ENCODE measurements at places on chromosomes 13 and 19.

GRCh38 chr13:87810391-87810801 lies 139.2 kb downstream of the SLITRK5 start:
- DNase-seq: no peak

GRCh38 chr13:40503966-40504591 lies 162.4 kb downstream of the FOXO1 start:
- DNase-seq: no peak

GRCh38 chr13:113969311-113969972 lies 4.4 kb downstream of the C13orf46 start:
- DNase-seq: no peak

DNA sequence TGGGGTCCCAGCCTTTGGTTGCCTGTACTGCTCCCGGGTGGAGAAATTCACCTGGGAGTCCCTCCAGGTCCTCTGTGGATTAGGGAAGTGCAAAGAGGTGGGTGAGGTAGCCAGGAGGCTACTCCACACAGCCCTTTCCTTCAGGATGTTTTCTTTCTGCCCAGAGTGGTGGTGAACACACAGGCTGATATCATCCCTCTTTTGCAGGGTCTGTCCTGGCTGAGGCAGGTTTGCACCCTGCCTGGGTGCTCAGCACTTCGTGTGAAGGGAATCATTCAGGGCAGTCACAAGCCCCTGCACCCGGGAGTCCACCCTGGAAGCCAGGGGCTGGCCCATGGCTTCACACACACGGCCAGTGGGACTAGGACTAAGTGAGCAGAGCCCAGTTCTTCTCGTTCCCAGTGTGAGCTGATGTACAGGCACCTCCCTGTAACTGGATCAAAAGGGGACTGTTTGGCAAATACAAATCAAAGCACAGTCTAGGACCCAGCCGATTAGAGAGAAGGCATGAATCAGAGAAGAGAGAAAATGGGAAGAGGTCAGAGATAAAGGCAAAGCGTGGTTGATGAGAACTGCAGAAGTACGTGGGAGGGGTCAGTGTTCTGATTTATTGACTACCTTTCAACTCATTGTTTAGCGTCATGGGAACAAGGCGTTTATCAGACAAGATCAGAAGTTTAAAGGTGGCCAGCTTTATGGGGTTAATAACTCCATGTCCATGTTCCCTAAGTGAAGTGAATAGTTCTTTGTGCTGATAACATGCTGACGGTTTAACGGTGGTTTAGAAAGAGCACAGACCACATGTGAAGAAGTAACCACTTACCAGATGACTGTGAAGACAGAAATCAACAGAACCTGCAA lies 30.4 kb upstream of the SPATA13 start:
- no peak for DNase-seq

DNA sequence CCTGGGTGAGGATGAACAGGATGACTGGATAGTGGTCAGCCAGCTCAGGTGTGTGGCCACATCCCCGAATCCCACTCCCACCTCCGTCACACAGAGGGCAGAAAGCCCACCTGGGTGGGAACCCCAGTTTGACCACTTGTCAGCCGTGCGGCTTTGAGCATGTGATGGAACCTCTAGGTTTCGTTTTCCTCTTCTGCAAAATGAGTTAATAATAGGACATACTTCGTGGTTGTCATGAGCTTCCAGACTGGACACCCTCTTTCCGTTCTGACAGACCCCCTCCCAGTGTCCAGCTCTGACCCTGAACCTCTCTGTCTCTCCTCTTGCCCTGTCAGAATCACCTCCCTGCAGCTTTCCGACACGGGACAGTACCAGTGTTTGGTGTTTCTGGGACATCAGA lies 1.8 kb downstream of the AXL start:
- DNase-seq: no peak

All from Peyer's patch (tissue), 4 donors.